Activated CD4-positive, alpha-beta T cell treated with anti-CD3 and anti-CD28 coated beads, Interleukin-2, amount 50 U/mL, for 24 hours (primary cell): ENCODE measurements at places on chromosomes 6 and 20.

GRCh38 chr6:80226151-80226550, 119.7 kb downstream of the BCKDHB start:
- no peak for DNase-seq

- DNase-seq = no peak
Observed at GRCh38 chr6:20955131-20955530, 420.9 kb downstream of the CDKAL1 start.

DNA sequence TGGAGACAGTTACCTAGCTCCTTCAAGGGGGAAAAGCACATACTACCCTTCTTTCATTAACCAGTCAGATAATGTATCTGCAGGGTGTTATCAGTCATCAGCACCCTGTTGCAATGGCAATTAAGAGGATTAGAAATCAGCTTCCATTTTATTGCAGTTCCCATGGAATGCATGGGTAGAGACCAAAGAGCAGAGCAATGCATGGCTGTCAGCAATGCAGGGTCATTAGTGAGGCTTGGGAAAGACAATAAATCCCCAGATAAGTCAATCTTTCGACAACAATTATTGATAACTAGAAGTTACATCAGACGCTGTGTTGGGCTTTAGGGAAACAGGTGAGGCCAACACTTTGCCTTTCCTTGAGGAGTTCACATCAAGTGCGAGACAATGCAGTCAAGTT, 150.9 kb downstream of the MAFB start:
- DNase-seq = no peak

GRCh38 chr6:74606582-74607071, 599.2 kb downstream of the COL12A1 start:
- DNase-seq = no peak

GRCh38 chr6:137019476-137020272, 25.1 kb downstream of the IL20RA start:
- no peak for DNase-seq

GRCh38 chr6:11023032-11023431, 21.1 kb downstream of the ELOVL2 start:
- no peak for DNase-seq

GRCh38 chr6:101015541-101015940, 134.4 kb upstream of the ASCC3 start:
- DNase-seq = no peak

DNA sequence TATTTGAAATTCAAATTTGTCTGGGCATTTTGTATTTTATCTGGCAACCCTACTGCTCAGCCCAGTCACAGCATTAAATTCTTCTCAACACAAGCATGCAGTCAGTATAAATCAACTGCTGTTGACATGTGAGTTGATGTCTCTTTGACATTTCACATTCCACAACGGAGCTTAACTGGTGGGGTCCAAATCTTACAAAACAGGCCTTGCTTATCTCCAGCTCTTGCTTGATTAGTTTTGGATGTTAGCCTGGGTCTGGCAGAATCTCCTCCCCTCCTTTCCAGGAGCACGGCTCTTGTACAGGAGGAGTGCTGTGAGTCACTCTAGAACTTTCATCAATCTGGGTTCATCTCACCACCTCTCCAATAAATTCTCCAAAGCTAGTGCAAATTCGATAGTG, 80.8 kb upstream of the PHACTR1 start:
- no peak for DNase-seq

DNA sequence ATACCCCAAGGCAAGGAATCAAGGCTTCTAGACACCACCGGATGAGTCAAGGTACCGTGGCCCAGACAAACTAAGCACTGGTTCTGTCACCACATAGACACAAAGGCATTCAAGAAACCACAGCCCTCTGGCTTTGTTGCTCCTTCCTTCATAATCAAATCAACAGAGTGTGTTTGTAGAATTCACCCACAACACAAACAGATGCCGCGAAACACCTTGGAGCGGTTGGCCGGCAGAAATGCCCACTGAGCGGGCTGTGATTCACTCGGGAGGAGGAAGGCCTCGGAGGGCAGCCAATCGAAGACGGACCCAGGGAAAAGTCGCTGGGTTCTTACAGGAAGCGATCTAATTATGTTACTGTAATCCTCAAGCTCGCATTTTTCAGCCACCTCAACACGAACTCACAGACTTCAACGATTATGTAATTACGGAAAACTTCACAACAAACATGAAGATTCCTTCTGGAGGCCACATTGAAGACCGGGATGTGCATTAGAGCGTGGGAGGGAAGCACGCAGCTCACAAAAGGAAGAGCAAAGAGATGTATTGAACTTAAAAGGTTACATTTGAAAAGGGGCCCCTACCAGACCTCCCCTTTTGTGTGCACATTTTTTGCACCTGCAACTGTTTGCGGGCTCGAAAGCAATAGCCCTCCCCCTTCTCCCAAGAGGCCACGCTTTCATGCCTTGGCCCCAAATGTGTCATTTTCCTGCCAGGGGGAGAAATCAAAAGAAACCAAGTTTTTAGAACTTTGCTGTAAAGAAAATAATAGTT, 184.7 kb upstream of the PREP start:
- no peak for DNase-seq

DNA sequence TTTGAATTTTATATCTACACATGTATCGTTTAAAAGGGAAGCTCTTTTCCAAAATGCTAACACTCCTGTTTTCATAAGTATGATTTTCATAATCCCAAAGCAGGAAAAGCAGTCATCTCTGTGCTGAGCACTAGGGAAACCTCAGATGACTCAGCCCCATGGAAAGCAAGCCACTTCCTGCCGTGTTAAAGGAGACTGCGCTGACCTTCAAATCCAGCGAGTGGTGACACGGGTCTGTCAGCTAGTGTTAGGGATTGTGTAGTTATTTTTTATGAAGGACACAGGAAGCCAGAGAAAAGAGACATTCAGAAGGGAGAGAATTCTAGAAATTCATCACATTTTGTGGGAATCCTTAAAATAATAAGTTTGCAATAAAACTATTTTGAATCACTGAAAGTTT, 57.0 kb upstream of the CD93 start:
- no peak for DNase-seq

DNA sequence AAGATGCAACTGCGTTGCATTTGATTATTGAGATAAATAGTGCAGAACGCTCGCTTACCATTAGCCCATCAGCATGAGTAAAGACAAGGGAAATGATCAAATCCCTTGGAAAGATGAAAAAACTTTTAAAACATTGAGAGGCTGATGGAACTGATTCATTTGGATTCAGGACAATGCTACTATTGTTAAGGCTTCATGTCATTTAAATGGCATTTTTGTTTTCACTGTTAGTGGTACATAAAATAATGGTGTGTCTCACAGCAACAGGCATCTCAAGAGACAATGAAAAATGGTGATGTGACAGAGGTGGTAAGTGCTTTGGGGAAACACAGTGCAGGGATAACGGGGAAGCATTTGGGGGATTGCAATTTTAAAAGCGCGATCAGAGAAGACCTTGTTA, 159.7 kb upstream of the KCNG1 start:
- no peak for DNase-seq

DNA sequence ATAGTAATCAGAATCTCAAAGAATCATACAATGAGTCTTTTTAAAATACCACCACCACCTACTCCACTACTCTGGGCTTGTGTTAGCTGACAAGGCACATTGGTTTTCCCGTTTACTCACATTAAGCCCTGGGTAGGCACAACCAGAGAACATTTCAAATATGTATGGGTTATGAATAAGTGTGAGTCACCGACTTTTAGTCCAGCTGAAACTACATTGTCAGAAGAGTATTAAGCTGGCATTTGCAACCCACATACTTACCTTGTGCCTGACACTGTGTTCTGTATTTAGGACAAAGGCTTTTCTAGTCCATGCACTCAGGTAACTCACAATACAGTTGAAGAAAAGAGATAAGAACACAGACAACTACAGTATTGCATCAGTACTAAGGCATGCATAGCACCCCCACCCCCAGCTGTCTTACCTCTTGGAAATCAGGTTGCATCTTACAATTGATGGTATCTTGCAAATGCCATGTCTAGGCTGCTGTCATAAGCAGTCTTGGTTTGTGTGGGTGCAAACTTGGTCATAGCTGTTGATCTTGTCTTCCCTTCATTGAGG, 40.3 kb upstream of the AHI1 start:
- DNase-seq = peak; percentile 33

DNA sequence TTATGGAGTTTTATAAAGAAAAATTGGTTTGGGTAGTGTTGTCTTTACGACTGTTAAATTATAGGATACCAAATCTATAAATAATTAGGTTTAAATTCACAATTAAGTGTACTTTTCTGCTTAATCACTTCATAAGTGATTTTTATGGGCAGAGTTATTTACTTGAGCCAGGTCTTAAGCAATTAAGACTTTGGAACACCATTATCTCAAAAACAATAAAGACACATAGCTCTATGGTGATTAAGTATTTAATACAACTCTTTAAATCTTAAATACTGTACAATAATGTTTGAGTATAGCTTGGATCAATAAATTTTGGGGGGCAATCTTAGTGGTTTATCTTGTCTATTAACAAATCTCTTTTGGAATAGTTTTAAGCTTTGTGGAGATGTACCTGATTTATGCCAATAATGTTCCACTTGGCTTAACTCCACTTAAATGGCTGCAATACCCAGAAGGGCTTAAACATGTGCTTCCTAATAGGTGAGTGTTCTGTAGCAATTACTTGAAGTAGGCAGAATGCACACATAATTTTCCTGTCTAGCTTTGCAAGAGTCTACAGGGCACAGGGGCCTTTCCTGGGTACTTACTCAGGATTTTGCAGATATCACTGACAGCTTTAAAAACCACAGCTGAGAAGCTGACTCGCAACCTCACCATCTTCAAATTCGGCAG, 7.5 kb downstream of the FERMT1 start:
- DNase-seq = no peak

- no peak for DNase-seq
Observed at GRCh38 chr6:14827354-14827753, 418.5 kb upstream of the JARID2 start.

DNA sequence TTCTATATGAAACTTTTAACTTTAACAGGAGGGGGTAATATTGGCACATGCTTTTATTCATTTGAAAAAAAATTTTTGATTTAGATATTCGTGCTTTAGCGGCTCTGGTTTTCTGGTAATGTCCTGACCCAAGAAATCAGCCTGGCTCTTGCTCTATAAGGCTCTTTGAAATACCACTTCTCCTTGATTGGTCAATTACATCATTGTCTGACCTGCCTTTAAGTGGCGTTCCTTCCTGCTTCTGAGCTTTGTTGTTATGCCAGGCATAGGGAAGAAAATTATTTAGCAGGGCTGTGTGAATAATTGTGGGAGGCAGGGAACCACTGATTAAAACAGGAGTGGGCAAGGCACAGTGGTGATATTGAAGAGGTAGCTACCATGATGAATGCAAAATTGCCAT, 3.9 kb downstream of the RNF144B start:
- DNase-seq = no peak

- DNase-seq = no peak
Observed at GRCh38 chr6:105821777-105822176, 264.4 kb upstream of the PRDM1 start.

DNA sequence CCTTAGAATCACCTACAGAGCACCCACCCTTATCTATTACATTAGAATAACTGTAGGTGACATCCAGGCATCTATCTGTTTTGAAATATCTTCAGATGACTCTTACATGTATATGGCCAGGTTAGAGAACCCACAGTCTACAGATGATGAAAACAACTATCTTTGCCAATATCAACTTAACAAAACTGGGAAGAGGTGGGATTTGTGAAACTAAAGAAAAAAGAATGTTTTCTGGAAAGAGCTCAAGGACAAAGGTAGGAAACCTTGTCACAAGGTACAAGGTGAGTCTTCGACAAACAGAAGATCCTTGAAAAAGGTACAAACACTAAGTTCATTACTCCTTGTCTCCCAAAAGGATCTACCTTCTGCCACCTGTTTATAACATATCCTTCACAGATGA, 47.0 kb upstream of the DST start:
- DNase-seq = no peak

DNA sequence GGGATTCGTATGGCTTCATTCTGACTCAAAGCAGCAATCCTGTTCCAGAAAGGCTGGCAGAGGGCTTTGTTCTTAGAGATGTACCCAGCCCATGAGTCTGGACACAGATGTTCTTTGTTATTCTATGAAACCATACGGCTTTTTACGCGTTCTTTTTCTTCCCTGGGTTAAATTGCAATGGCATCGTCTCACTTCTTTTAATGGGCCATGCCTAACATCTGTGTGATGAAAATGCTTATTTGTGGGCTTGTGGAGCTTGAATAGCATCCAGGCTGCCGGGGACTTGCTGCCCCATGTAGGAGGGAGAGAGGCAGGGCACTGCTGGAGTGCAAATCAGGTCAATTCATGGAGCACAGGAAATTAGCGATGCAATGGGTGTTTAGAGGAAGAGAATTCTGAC, 19.4 kb downstream of the FAM50B start:
- no peak for DNase-seq

- no peak for DNase-seq
Observed at GRCh38 chr20:2729251-2729713, 36.7 kb downstream of the EBF4 start.

DNA sequence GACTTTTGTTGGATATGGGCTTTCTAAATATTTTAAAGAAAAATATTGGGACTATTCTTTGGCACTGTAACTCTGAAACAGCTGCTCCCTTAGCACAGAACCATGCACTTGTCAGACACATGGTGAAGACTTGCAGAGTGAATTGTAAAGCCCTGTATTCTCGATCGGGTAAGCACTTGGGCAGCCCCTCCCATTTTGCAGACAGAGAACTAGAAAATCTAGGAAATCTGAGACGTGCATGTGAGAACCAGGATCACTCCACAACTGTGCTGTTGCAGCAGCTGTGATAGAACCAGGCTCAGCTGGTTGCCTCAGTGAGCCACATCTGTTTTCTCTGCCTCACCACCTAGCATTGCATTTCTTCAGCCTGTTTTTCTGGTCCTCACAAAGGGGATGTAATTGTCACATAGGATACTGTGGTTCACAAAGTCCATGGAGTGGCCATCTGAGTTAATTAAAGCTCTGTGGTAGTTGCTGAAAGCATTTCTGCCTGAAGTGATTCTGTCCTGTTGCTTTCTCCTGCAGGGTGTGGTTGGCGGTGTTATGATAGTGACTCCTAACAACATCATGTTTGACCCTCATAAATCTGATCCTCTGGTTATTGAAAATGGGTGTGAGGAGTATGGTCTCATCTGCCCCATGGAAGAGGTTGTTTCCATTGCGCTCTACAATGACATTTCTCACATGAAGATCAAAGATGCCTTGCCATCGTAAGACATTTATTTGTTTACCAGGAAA, 71.8 kb upstream of the HINT3 start:
- DNase-seq = no peak

- no peak for DNase-seq
Observed at GRCh38 chr6:2229742-2230141, 15.7 kb downstream of the GMDS start.

GRCh38 chr6:94511502-94512088, 1065.7 kb upstream of the MANEA start:
- no peak for DNase-seq
